ENCODE measurements at places on chromosomes 2 and 18. TPM values are rescaled to one million over a fixed set of nuclear protein-coding genes. Genes with fewer than 3 reads are reported as not detected.

DNA sequence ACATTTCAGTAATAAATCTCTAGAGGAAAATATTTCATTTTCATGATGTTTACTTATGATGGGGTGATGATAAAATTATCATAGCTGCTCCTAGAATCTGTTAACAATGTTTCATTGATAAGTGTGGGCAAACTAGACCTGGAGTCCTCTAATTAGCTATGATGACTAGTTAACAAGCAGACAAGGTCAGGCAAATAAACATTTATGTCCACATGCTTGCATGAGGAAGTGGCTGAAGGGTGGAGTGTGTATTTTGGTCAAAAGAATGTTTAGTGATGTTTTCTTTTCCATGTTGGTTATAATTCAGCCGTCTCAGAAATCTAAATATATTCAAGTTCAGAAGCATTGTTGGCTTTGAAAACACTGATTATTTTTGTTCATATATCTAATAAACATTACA is 99.9 kb upstream of the FN1 start:
- DNase-seq: peak; percentile 18

- DNase-seq: no peak
These were observed 105.3 kb downstream of the HDAC4 start for GRCh38 chr2:239295377-239296019.

GRCh38 chr2:43075811-43076585 is 150.4 kb downstream of the ZFP36L2 start:
- DNase-seq: peak; percentile 43

DNA sequence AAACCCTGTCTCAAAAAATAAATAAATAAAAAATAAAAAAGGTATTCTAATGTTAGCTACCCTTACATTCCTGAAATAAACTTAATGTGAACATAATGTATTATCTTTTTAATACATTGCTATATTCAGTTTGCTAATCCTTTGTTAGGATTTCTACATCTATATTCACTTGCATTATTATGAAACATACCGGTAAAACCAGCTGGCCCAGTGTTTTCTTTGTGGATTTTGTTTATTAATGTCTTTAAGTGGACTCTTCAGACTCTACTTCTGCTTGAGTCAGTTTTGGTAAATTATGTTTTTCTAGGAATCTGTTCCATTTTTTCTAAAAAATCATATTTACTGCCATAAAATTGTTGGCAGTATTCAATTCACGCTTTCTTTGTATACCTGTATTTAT is 34.5 kb downstream of the PTPN2 start:
- DNase-seq: no peak

- no peak for DNase-seq
These were observed 250.2 kb downstream of the LRRTM1 start for GRCh38 chr2:80054346-80054675.

DNA sequence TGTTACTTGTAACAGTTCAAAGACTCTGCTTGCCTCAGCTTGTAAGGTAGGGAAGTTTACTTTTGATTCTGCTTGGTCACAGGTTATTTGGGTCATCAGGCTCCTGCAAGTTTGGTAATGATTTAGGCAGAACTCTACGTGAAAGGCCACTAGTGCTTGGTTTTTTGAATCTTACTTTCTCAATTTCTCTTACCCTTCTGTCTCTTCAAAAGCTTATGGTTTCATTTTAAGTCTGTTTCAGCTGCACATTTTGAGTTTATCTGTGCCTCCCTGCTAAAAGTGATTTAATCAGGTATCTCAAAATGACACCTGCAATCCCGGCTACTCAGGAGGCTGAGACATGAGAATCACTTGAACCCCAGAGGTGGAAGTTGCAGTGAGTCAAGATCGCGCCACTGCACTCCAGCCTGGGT is 26.3 kb upstream of the MOCOS start:
- no peak for DNase-seq

- DNase-seq: peak; percentile 45
These were observed 47.8 kb downstream of the ZAP70 start for GRCh38 chr2:97761192-97761591.

GRCh38 chr18:34702814-34703213 is 7.3 kb upstream of the DTNA start:
- no peak for DNase-seq

DNA sequence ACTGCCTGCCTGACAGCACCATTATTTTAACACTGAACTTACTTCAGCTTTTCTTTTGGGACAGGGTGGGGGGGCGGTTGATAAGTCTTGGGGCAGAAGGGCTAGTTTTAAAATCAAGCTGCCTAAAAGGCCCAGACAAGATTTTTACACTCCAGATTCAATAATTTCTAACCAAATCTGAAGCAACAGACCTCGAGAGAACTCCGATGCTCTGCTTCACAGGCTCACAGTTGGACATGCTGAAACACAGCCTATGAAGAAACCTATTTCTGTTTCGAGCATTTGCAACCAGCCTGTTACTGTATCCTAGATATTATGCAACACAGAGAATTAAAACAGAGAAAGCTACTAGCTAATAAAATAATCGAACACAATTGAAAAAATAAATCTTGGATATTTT is 1.3 kb upstream of the MYT1L start:
- no peak for DNase-seq

GRCh38 chr2:126798276-126799140 is 100.2 kb upstream of the TEX51 start:
- peak; percentile 19 for DNase-seq

DNA sequence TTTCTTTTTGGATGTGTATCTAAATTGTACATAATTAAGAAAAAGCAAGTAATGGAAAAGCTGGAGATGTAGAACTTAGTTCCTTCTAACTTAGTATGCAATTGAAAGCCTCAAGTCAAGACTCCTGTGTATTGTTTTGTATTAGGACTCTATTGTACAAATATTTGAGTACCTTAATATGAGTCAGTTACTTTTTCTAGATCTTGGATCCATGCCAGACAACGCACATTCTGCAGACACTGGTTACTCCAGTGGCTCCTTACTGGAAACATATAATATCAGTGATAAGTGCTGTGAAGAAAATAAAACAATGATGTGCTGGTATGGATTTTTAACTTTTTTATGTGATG is 1.5 kb downstream of the SLC39A10 start:
- no peak for DNase-seq

- DNase-seq: no peak
These were observed 88.1 kb downstream of the TNFRSF11A start for GRCh38 chr18:62413206-62413605.

GRCh38 chr2:241987726-241988125 is 118.2 kb downstream of the RTP5 start:
- no peak for DNase-seq

DNA sequence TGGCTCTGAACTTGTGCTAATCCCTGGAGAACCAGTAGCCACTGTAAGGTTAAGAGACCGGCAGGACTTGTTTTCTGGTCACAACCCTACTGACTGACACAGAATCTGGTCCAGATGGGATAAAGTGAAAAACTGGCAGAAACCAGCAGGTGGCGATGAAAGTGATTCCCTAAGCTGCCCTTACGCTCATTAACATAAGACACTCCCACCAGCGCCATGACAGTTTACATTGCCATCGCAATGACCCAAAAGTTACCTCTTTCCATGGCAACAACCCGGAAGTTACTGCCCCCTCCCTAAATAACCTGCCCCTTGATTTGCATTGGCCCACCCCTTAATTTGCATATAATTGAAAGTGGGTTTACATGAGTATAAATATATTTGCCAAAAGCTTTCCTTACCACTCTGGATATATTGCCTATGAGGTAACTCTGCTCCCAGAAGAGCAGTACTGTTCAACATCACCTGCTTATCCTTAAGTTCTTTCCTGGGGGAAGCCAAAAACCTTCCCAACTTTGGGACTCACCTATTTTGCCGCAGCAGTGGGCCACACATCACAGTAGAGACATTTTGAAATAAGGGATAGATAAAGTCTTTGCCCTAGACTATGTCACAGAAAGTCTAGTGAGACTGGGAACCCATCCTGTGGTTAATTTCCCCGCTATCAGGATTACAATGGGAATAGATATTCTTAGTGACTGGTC is 35.8 kb upstream of the AFF3 start:
- DNase-seq: peak; percentile 51

DNA sequence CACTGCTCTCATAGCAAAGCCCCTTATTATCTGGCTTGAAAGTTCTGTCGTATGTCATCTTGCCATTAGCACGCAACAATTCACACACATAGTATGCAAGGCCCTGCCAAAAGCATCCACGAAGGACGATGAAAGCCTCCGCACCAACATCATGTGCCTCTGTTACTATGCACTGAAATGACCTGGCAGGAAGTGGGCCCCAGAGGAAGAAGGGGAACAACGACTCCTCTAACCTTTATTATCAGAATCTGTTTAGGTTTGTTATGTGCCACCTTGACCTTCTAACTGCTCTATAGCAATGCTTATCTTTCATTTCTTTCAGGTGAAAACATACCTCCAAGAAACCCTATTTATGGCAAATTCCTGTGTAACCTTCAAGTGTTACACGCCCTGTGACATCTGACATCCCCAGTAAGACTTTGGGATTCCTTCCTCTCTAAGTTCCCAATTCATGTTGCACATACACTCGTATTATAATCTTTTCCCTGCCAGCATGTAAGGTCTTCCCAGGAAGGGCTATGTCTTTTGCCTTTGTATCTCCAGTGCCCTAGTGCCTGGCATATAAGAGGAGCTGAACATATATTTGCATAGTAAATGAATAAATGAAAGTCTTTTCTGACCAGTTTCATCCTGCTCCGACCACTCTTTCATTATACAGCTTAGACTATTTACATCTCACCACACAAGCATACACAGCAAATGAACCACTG is 7.0 kb upstream of the NDUFV2 start:
- DNase-seq: no peak

- no peak for DNase-seq
These were observed 32.0 kb downstream of the PREPL start for GRCh38 chr2:44329343-44329742.

GRCh38 chr2:239188536-239188935 is 212.3 kb downstream of the HDAC4 start:
- no peak for DNase-seq

GRCh38 chr2:234881413-234882241 is 70.2 kb upstream of the SH3BP4 start:
- DNase-seq: peak; percentile 91

GRCh38 chr18:9655232-9655767 is 40.9 kb upstream of the PPP4R1 start:
- DNase-seq: no peak

- peak; percentile 50 for DNase-seq
These were observed 77.1 kb upstream of the EPHA4 start for GRCh38 chr2:221649051-221649775.

GRCh38 chr2:108911807-108912628 is 77.0 kb downstream of the EDAR start:
- peak; percentile 7 for DNase-seq

DNA sequence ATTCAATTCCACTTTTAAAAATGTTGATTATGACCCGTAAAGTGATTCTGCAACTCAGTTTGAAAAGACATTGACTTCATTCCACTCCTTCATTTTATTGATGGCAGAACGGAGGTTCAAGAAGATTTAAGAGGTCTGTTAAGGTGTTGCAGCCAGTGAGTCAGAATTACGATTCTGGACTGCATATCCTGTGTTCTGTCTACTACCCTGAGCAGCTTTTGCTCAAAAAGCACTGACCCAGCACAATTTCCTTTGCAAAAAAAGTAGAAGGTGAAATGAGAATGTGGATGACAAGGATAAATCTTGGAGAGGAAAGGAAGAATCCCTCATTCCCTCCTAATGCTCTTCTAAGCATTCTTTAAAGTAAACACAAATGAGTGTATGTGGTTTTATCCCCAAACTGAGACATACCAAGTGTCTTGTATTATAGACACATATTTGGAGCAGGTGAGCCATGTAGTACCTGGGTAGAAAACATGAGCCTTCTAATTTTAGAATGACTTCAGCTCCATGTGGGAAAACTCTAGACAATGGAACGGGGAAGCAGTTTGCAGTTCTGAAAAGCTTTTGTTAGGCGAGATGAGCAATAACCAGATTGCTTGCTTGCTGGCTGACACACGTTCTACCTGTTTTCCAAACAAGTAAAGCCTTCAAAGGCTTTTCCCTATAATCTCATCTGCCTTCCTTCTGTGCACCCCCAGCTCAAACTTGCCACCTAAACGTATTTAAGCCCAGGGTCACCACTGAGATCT is 44.7 kb downstream of the TGFA start:
- DNase-seq: no peak

DNA sequence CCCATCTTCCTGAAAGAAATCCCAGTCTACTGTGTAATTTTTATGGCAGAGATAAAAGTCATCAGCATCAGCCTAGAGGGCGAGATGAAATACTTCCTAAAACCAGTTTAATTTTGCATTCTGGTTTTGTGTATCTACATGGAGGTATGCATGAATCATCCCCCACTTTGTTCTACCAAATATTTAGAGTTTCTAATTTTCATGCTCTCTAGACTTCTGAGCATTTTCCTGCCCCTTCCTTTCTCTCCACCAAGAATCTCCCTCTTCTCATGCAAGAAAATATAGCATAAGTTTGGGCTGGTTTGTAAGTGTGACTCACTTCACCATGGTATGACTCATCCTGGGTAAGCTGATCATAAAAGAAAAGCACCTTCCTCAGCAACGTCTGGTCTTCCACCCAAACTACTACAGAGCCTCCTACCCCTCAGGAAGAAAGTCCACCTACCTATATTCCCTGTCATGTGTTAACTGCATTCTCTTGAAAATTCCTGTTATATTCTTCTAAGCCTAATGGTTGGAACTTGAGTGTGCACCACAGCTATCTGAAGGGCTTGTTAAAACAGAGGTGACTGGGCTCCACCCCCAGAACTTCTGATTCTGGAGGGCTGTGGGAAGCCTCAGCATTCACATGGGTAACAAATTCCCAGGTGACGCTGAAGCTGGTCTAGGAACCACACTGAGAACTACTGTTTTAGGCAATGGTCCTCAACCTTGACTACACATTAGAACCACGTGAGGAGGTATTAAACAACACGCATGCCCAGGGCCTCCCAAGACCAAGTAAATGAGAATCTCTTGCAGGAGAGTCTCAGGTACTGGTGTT is 37.4 kb upstream of the RAPGEF4 start:
- DNase-seq: no peak

GRCh38 chr2:213161759-213162515 is 10.5 kb upstream of the IKZF2 start:
- no peak for DNase-seq

The SH3RF3 gene
- polyA plus RNA-seq: 4.3 TPM

The LRP2 gene
- polyA plus RNA-seq: 0.06 TPM

The UGT1A10 gene
- 2.5 TPM for polyA plus RNA-seq

The NDUFAF7 gene
- 8.9 TPM for polyA plus RNA-seq

The ELP2 gene
- polyA plus RNA-seq: 56.5 TPM

The EIF5B gene
- 28.5 TPM for polyA plus RNA-seq

The TMSB10 gene
- 3,520 TPM for polyA plus RNA-seq

The SIX3 gene
- not detected for polyA plus RNA-seq

The CRIM1 gene
- polyA plus RNA-seq: 3.1 TPM

The TCF4 gene
- 22.1 TPM for polyA plus RNA-seq

The CPO gene
- not detected for polyA plus RNA-seq

The GIGYF2 gene
- polyA plus RNA-seq: 17.0 TPM

The RHBDD1 gene
- 1.8 TPM for polyA plus RNA-seq

The FOXI3 gene
- not detected for polyA plus RNA-seq
